ENCODE measurements at places on chromosomes 11 and 22. TPM values are rescaled to one million over a fixed set of nuclear protein-coding genes. Genes with fewer than 3 reads are reported as not detected.

DNA sequence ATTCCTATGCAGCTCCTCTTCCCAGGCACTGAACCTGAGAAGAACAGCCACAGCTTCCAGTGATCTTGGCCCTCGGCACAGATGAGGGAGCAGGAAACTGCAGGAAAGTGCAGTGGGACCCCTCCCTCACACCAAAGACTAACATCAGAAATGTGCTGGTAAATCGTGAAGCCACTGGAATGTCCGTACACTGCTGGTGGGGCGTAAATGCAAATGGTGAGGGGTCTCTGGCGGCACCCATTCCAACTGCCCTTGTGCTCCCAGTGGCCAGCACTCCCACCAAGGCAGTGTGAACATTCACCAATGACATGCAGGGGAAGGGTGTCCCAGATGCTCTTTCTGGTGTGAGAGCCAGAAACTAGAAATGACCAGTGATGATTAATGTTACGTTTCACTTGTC is 574.0 kb downstream of the BRD1 start:
- no peak for DNase-seq

GRCh38 chr11:74806267-74806666 is 57.6 kb downstream of the RNF169 start:
- DNase-seq: no peak

GRCh38 chr11:112834277-112834755 is 126.9 kb upstream of the NCAM1 start:
- DNase-seq: no peak

Gene DKK3
- 81.3 TPM for polyA plus RNA-seq

DNA sequence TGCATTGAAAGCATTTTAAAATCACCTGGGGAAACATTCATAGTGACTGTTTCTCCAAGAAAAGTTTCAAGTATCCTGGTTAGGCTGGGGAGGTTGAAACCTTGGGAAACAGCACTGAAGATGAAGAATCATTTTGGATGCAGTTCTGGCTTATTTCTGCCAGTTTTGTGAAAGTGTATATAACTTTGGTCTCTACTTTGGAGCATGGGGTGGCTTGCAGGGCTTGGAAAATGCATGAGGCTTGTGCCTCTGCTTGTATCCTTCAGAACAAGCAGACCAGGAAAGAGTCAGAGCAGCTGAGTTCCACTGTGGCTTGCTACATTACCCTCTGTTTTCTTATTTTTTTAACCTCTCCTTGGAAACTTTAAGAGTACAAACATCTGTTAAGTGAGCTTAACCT is 19.5 kb downstream of the SLC5A12 start:
- no peak for DNase-seq

Gene NRXN2
- 12.1 TPM for polyA plus RNA-seq

Gene ANGPTL5
- polyA plus RNA-seq: not detected

- DNase-seq: no peak
These were observed 72.0 kb upstream of the MTNR1B start for GRCh38 chr11:92897487-92897886.

DNA sequence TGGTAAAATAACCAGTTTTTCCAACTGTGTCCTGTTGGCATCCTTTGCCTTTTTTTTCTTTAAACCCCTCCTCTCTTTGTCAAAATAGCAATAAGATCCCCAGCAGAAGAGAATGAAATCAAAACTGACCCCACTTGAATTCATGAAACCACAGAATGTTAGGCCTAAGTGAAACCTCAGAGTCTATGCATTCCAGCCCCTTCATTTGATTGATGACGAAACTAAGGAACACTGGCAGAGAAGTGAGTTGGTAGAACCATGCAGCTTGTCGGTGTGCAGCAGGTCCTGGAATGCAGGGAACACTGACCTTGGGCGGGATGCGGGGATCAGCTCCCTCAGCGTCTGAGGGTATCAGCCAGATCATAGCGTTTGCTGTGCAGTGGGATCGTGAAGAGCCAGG is 57.5 kb downstream of the GRK3 start:
- DNase-seq: no peak

- DNase-seq: no peak
These were observed 587.0 kb downstream of the DLG2 start for GRCh38 chr11:85040166-85040565.

Gene POU2AF1
- polyA plus RNA-seq: 1.1 TPM

Gene NLRP6
- 0.25 TPM for polyA plus RNA-seq

DNA sequence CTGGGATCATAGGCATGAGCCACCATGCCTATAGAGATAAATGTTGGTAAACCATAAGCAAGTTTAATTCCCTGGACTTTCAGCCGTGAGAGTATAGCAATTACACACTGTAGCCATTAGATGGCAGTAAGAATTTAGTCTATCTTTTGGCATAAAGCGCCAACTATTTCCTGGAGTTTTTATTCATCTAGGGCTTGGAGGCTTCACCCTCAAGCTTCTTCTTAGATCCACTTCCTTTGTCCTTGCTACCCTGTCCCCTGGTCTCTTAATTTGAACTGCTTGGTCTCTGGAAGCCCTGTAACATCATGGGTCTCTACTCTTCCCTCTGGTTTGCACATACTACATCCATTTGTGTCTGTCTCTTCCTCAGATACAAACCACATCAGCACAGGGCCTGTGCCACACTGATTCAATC is 38.2 kb downstream of the OR10A6 start:
- DNase-seq: no peak

Gene YAP1
- 193 TPM for polyA plus RNA-seq

GRCh38 chr22:20391222-20391621 is 2.7 kb upstream of the ZNF74 start:
- DNase-seq: no peak

DNA sequence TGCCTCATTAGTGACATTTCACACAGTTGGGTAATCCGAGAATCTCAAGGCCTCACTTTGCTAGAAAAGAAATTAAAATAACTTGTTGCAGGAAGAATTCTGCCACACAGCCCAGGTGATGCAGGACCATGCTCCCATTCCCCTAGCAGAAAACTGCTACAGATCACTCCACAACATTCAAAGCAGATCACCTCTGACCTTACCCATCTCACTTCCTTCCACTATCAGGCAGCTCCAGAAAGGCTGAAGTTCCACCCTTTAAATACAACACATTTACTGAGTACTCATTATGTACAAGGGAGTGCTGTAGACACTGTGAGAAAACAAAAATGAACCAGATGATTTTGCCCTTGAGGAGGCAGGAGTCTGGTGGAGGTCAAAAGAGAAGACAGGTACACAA is 231.0 kb downstream of the TTC28 start:
- DNase-seq: no peak

Gene APOL4
- 8.8 TPM for polyA plus RNA-seq

Gene KMT5B
- 74.3 TPM for polyA plus RNA-seq

Gene FSHB
- polyA plus RNA-seq: not detected

Gene TPBGL
- 0.14 TPM for polyA plus RNA-seq

Gene ARHGEF17
- 73.5 TPM for polyA plus RNA-seq

Gene MS4A4A
- 6.6 TPM for polyA plus RNA-seq

Gene BAIAP2L2
- 4.8 TPM for polyA plus RNA-seq

DNA sequence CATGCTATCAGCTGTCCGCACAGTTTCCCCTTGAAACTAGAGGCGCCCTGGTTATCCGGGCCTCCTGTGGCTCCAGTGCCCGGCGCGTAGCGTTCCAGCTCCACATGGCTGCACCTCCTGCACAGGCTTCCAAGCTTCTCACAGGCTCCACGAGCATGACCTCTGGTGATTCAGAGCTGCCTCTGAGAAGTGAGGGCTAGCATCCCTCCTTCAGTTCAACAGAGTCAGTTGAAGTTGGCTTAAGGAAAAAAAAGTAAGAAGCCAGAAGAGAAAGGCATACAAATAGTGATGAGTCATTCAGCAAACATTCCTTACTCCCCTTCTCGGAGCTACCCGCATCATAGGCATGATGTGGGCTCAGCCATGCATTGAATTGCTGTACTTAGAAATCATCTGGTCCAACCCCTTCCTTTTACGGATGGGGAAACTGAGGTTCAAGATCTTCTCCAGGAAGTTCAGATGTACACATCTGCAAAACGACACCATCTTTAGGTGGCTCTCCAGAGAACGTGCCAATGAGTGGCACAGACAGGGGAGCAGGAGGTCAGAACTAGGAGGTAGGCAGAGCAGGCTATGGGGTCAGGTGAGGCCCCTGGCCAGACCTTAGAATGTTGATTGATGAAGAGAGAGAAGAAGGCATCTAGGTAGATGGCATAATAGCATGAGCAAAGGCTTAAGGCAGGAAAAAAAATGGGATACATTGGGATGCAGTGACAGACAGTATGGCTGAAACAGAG is 216.3 kb upstream of the TBCEL start:
- no peak for DNase-seq

DNA sequence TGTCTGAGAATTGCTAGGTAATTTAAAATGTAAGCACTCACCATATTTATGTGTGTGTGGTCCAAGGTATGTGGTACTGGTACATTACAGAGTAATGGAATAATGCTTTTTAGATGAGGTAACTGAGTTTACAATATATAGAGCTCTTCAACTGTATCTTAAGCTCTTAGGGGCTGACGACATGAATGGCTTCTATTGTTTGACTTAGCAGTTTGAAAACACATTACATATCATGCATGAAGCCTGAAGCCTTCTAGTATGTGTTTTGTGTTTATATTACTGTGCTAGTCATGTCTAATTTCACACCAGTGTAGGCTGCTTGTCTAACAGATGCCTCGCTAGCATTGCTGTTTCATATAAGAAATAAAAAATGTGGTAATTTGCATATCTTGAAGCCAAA is 37.2 kb downstream of the GAS2 start:
- no peak for DNase-seq

GRCh38 chr11:65471447-65471891 is 27.4 kb upstream of the MALAT1 start:
- DNase-seq: no peak

DNA sequence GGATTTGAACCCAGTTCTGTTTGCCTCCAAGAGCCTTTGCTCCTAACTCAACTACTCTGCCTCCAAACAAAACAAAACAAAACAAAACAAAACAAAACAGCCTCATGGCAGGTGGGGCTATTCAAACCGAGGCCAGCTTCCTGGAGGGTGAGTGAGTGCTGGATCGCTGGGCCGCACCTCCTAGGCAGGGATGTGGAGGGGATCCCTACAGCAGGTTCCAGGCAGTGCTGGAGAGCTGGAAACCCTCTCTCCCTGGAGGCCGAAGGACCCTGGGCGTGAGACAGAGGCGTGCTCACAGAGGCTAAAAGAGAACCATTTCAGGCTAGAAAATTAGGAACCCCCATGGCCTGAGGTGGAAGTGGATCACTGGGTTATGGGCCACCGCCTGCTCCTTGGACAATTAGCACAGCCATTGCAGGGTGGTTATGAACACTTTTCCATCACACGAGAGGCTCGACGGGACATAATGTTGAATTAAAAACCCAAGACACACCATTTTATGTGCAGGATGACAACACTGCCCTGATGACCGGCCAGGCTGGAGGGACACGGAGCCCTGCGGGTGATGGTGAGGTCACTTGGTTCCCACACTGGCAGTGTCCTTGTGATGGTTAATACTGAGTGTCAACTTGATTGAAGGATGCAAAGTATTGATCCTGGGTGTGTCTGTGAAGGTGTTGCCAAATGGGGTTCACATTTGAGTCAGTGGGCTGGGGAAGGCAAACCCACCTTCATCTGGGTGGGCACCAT is 35.2 kb downstream of the SHISAL1 start:
- DNase-seq: no peak

Gene CPSF7
- polyA plus RNA-seq: 90.3 TPM

Gene CALCA
- polyA plus RNA-seq: 11.1 TPM

DNA sequence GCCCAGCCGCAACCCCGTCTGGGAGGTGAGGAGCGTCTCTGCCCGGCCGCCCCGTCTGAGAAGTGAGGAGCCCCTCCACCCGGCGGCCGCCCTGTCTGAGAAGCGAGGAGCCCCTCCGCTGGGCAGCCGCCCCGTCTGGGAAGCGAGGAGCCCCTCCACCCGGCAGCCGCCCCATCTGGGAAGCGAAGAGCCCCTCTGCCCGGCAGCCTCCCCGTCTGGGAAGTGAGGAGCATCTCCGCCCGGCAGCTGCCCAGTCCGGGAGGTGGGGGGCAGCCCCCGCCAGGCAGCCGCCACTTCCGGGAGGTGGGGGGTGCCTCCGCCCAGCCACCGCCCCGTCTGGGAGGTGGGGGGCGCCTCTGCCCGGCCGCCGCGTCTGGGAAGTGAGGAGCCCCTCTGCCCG is 70.6 kb downstream of the STK33 start:
- no peak for DNase-seq

DNA sequence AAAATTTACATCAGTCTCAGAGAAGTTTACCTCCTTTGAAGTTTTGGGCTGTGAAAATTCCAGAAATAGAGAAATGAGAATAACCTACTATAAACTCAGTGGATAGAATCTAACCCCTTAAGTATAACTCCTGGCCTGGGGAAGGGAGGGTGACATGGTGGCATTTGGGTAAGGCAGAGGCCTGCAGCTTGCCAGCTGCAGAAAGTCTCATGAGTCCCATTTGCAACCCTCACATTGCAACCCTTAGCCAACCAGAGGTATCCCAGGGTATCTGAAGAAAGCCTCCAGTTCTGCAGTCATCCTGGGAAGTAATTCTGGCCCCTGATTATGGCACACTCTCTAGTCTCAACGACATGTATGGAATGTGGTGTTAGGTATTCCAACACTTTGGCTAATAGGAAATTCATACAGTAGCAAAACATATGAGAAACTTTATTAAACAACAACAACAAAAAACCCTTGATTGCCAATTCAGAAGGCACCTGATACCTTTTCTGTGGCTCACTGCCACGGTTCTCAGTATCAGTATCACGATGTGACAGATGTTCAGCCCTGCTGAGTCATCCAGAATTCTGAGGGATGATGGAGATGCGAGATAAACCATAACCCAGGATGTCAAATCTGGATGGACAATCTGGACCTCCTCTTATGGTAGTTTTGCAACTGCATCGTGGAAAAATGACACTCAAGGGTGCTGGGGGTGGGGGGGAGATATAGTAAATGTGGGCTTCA is 743.4 kb downstream of the NELL1 start:
- no peak for DNase-seq

GRCh38 chr11:116285026-116285425 is 487.8 kb downstream of the BUD13 start:
- no peak for DNase-seq

GRCh38 chr11:76524919-76525318 is 80.1 kb downstream of the EMSY start:
- DNase-seq: no peak

DNA sequence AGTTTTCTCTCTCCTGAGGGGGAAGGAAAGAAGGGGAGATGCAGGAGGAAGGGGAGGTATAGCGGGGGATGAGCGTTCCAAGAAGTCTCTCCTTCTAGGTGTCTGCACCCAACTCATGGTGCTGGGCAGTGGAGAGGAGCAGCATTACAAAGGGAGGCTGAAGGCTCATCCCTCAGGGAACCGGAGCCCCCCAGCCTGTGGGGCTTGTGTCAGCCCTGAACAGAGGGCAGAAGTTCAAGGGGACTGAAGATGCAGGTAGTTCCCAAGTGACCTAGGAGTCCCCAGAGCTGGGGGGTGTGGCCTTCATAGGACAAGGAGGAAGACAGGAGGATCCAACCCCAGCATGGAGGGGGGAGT is 1.8 kb downstream of the C11orf68 start:
- DNase-seq: no peak

Gene SEPTIN5
- polyA plus RNA-seq: 32.6 TPM

GRCh38 chr22:27517361-27518155 is 284.0 kb downstream of the MN1 start:
- no peak for DNase-seq

GRCh38 chr11:125224391-125225021 is 60.0 kb downstream of the PKNOX2 start:
- no peak for DNase-seq

Gene UPK2
- 16.8 TPM for polyA plus RNA-seq

Gene LMO2
- 34.9 TPM for polyA plus RNA-seq

Gene FGF4
- polyA plus RNA-seq: not detected

- no peak for DNase-seq
These were observed 499 bp downstream of the DLAT start for GRCh38 chr11:112025707-112026106.

GRCh38 chr11:71430166-71430565 is 18.0 kb downstream of the DHCR7 start:
- no peak for DNase-seq

Gene SLC6A5
- 0.12 TPM for polyA plus RNA-seq

Measured in right renal cortex interstitium (tissue), 3 donors.